ENCODE measurements at places on chromosomes 12 and 14.

- DNase-seq = no peak
These were observed 54.1 kb downstream of the PLXNC1 start for GRCh38 chr12:94202245-94203180.

GRCh38 chr14:75479770-75480600 lies 42.3 kb upstream of the BATF start:
- DNase-seq = no peak

DNA sequence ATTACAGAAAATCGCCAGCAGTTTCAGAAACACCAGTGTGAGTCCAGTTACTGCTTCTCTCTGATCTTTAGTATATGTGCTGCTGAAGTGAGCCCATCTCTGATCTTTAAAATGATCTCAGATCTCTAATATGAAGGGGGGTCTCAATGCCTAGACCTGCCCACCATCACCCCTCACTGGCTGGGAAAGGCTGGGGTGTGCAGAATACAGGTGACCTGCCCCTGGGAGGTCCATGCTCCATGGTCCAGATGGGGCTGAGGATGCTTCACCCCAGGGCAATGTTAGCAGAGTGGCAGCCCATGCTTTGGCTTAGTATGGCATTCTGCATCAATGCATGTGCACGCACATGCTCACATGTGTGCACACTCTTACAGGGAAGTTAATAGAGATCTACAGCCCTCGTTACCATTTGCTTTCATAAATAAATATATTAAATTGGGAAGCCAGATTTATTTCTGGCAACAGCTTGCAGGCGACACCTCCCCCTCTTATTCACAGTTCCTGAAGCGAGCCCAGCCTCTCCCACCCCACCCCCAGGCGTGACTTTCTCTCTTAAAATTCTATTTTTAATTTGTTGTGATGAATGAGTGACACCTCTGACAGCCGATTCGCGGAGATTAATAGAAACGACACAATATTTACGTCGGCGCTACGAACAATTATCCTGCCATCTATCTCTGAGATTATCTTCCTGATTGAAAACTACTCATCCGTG lies 104.7 kb upstream of the ESRRB start:
- no peak for DNase-seq

- DNase-seq = no peak
These were observed 35.7 kb downstream of the NRDE2 start for GRCh38 chr14:90295870-90296516.

DNA sequence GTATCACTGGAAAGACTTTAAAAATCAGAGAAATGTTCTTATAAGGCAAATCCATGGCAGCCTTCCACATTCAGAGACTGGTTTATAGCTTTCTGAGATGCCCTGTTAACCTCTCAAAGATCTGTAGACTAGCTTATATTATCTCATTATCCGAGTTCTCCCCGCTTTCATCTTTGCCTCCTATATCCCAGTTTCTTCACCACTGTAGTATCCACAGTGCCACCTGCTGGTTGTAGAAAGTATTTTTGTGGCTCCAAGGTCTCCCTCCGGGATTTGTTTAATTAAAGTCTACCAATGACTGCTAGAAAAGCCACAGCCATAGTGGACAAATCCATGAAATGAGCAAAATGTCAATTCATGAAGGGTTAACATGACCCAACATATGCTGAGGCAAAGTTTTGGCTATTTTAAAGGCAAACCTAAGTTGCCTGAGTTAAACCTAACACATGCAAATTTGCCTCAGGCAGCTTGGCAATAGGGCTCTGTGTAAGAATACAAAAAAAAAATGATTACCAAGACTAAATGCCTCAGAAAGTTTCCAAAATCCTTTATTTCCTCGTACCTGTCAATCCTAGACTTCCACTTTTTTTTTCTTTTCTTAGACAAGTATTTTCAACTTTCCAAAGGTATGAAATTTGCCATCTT lies 218.8 kb upstream of the BMP4 start:
- no peak for DNase-seq

DNA sequence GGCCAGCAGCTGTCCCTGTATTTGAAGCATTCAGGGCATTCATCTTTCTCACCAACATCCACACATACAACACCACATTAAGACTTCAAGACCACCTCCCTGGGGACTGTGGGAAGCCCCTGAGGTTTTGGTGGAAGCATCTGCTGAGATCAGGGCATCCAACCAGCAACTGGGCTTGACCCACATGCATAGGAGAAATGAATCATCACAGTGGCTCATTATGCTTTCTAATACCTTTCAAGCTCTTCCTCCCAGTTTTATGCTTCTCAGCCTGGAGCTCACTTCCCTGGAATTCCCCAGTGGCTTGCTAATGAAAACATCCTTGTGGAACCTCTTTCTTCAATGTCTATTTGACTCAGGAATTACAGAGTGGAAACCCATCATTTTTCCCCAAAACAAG lies 21.4 kb upstream of the CMKLR1 start:
- DNase-seq = no peak

DNA sequence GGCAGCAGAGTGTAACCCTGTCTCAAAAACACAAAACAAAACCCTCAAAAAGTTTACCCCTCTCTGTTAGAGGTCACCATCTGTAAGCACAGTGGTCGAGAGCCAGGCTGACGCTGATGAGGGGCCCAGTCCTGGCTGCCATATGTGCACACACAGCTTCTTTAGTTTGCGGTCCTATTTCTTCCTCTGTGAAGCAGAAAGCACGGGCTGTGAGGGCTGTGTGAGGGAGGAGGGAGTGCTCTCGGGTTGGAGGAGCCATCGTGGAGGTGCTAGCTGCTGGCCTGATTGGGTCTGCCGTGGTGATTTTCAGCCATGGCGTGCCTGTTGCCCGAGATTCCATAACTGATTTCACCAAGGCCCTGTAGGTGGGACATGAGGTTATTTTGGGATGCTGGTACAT lies 3.5 kb downstream of the ULK1 start:
- no peak for DNase-seq
